ENCODE measurements at places on chromosomes 1 and 21.

DNA sequence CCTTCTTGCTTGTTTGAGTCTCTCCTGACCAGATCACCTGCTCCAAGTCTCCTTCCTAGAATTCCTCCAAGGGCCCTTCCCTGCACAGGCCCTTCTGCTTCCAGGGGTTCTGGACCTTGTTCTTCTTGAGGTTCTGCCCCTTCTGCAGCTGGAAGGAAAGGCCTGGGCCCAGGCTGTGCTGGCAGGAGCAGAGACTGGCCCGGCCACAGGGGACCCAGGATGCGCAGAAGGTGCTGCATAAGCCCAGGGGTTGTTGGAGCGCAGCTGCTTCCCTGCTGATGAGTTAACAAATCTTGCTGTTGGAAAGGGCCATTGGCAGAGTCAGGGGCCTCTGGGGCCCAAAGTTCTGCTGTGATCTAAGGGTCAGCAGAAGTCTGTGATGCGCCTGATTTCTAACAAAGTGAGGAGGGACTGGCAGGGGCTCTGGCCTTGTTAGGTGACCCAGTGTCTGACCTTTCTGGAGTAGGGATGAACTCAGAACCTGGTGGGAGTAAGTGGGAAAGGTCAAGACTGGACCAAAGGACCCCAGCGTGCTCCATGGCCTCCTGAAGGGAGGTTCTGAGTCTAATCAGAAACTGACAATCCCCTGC, 509.8 kb downstream of the PTPRU start:
- DNase-seq: no peak

GRCh38 chr1:200659269-200659668, 10.4 kb downstream of the DDX59 start:
- DNase-seq: no peak

- no peak for DNase-seq
Measured at GRCh38 chr21:45465105-45465504, 60.1 kb downstream of the COL18A1 start.

GRCh38 chr1:178659789-178660208, 65.2 kb upstream of the RALGPS2 start:
- no peak for DNase-seq

DNA sequence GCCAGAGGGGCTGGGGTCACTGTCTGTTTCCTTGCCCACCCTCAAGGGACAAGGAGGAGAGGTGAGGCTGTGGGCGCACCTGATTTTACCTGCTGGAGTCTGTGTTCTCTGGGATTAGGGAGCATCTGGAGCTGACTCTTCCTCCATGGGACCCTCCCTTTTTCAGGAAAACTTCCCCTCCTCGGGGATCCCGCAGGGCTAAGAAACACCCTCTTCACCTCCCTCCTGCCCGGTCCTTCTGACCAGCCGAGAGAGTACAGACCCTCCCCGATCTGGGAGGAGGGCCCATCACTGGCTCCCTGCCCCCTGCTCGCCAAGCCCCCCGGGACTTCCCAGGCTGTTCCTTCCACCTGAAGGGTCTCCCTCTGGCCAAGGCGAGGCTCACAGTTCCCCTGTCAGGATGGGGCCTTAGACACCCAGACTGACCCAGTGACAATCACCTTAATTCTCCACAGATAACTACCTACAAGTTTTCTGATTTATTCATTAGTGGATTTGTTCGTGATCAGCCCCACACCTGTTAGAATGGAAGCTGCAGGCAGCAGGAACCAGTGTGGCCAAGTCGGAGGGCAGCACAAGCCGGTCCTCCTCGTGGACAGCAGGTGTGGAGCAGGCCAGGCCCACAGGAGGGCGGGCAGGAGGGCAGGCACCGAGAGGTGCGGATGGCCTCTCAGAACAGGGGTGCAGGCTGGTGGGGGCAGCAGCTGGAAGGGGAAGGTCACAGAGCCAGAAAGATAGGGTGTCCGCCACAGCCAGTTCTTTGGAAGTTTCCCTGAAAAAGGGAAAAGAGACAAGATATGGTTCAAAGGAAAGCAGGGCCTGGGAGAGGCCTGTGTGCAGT, 15.9 kb upstream of the SAMD11 start:
- DNase-seq: no peak

DNA sequence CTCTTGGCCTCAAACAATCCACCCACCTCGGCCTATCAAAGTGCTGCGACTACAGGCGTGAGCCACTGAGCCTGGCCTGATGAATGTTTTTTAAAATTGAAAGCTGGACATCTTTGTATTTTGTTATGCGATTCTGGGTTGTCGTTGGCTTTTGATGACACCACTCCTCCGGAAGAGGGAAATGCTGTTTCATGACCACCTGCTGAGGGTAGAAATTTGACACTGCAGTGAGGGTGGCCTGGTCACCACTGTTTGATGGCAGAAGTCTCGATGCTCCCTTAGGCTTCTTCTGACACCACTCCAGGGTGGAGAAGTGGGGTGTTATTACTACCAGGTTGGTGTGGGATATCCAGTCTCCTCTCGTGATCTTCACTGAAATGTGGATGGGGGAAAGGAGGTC, 357.2 kb downstream of the RGS7 start:
- no peak for DNase-seq

- DNase-seq: no peak
Measured at GRCh38 chr1:117809764-117810163, 119.7 kb downstream of the GDAP2 start.

- no peak for DNase-seq
Measured at GRCh38 chr1:147177611-147178380, 5.5 kb upstream of the PRKAB2 start.

DNA sequence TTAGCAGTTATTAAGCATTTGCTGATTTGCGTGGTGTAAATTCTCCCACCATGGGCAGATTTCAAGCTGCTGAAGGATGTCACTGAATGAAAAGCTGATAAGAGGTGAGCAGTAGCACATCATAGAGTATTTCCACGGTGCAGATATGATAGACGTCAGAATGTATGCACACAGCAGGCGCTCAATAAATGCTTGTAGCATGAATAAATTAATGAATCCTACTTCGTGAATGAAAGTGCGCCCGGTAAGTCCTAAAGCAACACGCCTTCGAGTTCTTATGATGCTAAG, 510 bp upstream of the UBIAD1 start:
- DNase-seq: no peak

GRCh38 chr1:24544239-24544638, 11.6 kb upstream of the NCMAP start:
- DNase-seq: no peak

GRCh38 chr1:228652116-228652515, 83.2 kb upstream of the RHOU start:
- no peak for DNase-seq

- DNase-seq: no peak
Measured at GRCh38 chr1:36643371-36644270, 160.9 kb upstream of the CSF3R start.

DNA sequence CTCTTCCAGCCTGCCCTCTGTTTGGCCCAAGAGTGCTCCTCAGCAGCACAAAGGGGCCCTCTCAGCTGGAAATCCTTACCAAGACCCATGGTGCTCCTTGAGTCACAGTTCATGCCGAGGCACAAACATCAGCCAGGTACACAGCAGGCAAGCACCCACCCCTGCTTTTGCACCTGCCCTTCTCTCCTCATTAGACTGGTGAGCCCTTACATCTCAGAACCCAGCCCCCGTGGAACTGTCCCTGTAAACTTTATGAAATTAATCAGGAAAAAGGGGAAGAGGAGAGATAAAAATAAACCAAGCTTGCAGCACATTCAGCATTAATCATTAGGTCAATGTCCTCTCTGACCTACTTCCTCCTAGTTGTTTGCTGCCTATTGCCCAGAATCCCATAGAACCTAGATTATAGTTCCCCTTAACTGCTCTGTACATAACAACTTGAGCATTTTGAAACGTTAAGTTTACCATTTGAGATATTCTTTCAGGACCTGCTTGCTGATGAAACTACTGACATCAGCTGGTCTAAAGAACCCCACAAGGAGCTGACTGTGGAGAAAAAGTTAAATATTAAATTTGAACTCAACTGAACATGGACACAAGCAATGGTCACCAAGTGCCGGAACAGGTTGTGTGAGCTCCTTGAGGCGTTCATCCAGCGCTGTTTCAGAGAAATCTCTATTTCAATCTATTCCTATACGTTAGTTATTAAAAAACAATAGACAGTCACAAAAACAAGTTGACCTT, 738.4 kb downstream of the MATN1 start:
- no peak for DNase-seq

DNA sequence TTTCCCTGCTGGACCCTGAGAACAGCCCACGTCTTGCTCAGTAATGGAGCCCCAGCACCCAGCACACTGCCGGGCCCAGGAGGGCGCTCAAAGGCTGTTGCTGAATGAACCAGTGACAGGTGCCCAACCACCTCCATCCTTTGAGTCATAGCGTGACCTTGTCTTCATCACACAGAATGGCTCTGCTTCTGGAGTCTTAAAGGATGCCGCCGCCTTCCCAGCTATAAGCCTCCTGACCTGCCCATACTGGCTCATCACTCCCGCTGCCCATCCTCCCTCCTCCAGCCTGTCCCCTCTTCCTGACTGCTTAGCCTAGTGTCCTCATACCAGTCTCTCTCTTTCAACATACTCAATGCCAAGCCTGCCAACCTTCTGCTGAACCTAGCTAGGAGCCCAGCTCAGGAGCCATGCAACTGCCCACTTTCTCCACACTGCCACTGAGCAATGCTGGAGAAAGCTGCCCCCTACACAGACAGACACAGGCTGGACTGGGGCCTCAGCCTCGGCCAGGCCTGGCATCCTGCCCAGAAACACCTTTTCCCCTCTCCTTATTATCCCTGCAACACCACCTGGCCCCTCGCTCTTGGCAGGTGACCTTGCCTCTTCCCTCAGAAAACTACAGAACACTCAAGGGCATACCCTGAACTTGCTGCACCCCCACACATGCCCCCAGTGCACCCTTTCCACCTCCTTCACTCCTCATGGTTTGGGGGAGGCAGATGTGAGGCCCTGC, 14.1 kb downstream of the TTC39A start:
- no peak for DNase-seq

DNA sequence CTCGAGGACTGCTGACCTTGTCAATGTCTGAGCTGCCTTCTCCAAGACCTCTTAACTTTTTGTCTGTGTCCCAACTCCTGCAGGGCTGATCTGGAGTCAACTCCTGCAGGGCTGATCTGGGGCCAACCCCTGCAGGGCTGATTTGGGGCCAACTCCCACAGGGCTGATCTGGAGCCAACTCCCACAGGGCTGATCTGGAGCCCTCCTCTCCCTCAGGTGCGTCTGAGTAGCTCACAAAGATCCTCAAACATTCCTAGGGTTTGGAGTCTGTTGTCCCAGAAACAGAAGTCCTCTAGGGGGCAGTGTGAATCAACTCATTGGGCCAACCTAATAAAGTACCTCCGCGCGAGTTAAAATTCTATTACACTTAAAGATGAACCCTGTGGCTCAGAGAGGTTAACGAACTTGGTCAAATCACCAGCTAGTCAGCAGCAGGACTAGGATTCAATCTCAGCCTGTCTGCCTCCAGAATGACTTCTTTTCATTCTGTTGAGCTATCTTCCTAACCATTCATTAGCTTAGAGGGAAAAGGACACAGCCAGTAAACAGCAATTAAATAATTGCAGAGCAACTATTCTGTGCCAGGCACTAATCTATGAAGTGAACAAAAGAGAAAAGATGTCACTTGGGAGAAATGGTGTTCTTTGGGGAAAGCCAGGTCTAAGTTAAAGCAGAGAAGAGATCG, 17.2 kb upstream of the RLF start:
- peak; percentile 62 for DNase-seq

DNA sequence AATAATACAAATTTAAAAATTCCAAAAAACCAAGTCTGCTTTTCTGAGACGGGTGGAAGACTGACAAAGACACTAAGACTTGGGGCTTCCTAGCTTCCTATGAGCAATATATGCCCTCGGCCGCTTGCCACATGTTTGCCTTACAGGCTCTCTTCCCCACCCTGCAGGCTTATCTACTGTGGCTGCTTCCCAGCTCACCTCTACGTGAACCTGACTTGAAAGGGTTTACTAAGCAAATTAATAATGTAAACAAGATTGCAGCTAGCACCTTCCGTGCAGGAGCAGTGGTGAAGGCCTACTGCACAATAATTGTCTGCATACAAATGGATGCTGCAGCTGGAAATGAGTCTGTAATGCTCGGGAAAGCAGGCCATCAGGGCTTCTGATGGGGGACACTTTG, 152.9 kb upstream of the DAB1 start:
- DNase-seq: no peak

GRCh38 chr1:156111355-156111962, 3.1 kb upstream of the LMNA start:
- no peak for DNase-seq

DNA sequence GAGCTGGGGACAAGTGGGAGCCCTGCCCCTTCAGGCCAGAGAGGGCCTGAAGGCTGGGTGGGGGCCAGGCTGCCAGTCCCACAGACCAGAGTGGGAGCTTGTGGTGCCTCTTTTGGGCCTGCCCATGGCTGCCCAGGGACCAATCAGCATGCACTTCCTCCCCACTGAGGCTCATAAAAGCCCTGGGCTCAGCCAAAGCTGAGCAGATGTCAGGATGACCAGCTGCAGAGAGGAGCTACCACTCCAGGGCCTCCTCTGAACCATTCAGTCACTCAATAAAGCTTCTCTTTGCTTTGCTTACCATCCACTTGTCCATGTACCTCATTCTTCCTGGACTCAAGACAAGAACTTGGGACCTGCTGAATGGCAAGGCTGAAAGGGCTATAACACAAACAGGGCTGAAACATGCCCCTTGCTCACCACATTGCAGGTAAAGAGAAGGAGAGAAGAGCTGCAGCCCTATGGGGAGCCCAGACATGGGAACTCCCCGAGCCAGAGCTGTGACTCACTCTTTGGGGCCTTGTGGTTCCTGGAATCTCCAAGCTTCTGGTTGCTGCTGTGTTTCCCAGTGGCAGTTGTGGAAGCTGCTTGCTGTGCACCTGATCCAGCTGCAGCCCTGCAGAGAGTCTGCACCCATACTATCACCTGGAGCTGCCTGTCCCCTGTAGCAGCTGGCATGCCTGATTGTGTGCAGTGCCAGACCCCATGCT, 82.0 kb downstream of the OLFML3 start:
- DNase-seq: no peak

DNA sequence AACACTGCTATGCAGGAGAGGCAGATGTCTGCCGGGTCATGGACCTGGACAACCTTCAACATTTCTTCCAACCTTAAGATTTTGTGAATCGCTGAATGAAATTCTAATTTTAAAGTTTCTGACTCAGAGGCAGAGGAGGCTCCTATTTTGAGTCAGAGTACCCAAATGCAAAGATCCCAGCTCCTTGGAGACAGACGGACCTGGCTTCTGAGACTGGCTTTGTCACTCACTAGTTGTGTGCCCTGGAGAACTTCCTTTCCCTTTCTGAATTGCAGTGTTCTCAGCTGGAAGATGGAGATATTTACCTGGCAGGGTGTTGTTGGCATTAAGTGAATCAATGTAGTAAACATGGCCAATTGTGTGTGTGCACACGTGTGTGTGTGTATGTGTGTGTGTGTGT, 51.9 kb downstream of the IER5 start:
- no peak for DNase-seq

GRCh38 chr1:113811156-113811887, 954 bp downstream of the RSBN1 start:
- DNase-seq: no peak

- DNase-seq: no peak
Measured at GRCh38 chr1:235708390-235708962, 58.9 kb upstream of the GNG4 start.

DNA sequence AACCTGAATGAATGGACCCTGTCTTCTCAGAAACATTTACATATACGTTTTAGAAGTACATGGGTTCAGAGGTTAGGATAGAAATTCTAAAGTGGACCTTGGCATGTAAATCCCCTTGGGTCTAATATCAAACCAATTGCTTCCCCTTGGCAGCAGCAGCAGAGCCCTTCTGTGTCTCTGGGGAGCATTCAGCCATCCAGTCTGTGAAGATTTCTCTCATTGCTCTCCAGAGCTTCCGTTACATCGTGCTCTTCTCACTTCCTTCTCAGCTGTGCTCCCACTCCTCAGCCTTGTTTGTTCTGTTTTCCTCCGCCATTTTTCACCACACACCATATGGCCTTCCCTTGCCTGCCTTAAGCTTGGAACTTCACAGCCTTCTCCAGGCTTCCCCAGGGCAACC, 61.5 kb upstream of the ATP1B1 start:
- DNase-seq: no peak

Data from CD4-positive, alpha-beta T cell treated with Interleukin-4 for 1 hour (primary cell).